ENCODE measurements at places on chromosomes 5 and 9.

DNA sequence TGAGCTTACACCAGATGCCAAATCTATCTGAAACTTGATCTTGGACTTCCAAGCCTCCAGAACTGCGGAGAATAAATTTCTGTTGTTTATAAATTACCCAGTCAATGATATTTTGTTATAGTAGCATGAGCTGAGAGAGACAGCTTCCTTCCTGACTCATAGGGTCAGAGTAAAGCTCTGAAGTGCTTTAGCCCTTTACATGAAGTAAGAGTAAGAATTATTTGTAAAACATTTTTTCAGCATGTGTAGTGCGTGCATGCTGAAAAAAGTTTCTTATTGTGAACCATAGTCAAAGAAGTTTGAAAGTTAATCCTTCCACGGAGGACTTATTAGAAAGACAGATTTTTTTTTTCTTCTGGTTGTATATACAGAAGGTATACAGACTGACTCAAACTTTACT, 172.4 kb downstream of the DMRT2 start:
- DNase-seq = no peak

DNA sequence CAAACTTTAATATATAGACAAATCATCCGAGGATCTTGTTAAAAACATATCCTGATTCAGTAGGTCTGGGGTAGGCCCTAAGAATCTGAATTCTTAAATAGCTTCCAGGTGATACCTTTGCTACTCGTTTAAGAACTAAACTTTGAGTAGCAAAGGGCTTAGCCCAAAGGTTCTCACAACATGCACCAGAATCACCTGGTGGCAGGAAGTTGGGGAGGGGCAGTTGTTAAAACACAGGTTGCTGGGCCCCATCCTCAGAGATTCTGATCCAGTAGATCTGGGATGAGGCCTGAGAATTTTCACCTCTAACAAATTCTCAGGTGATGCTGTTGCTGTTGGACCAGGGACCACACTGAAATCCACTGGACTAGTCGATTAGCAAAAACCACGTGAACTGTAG, 20.0 kb upstream of the RGMB start:
- DNase-seq = no peak

GRCh38 chr9:8764051-8764450, 964.5 kb upstream of the DMAC1 start:
- no peak for DNase-seq

- DNase-seq = no peak
Measured at GRCh38 chr5:166562246-166562645, 1729.2 kb upstream of the WWC1 start.

DNA sequence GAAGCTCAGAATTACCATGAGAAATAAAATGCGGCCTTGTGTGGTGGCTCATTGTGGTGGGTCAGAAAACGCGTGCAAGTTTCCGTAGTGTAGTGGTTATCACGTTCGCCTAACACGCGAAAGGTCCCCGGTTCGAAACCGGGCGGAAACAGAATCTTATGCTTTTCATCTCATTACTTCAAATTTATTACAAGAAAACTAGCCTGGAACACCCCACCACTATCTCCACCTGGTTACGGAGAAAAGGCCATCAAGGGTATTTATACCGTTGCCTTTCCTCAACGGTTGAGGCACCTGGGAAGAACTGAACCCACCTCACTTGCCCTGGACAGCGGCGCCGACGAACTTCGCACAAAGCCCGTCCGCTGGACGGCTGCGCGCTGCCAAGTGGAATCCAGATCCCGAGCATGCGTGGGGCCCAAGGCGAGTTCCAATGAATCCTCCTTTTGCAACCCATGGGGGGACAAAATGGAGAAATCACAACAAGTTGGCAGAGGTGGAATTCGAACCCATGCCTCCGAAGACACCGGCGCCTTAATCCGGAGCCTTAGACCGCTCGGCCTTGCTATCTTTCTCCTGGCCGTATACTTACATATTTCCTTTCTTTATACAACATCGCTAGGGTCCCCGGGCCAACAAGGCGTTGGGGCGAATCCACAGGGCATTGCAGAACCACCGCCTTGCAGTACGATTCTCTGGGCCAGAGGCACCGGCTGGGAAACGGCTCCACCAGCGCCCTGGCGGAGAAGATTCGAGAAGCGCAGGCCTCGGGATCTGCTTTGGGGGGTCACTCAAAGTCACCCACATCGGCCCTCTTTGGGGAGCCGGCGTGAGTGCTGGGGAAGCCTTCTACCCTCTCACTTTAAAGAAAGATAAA, 16.9 kb downstream of the OR2V2 start:
- DNase-seq = no peak
